ENCODE measurements at places on chromosomes 3 and 15.

- DNase-seq = no peak
Measured at GRCh38 chr3:102714567-102714966, 279.8 kb downstream of the ZPLD1 start.

DNA sequence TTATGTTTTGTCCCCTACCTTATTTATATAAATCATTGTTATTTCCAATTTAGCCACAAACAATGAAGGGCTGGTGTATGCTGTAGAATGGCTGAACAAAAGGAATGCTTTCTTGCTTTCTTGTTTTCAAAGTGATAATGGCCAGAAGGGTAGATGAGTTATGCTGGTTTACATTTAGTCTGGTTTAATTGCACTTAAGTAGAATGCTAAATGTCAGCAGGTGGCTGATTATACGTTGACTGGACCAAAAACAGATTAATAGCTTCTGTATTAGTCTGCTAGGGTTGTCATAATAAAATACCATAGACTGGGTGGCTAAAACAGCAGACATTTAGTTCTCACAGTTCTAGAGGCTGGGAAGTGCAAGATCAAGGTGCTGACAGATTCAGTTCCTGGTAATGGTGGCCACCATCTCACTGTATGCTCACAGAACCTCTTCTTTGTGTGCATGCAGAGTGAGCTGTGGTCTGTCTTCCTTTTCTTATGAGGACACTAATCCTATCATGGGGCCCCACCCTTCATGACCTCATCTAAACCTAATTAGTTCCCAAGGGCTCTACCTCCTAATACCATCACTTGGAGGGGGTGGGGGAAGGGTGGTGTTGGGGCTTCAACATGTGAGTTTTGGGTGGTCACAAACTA is 17.1 kb upstream of the XIRP1 start:
- DNase-seq = no peak

- no peak for DNase-seq
Measured at GRCh38 chr3:39752751-39753150, 56.7 kb upstream of the MYRIP start.

GRCh38 chr15:99135194-99135593 is 30.3 kb downstream of the SYNM start:
- no peak for DNase-seq

- DNase-seq = no peak
Measured at GRCh38 chr3:115113367-115113766, 33.7 kb downstream of the ZBTB20 start.

Measured in renal pelvis (tissue), 12 donors.